Dermis microvascular lymphatic vessel endothelial cell (primary cell): ENCODE measurements at places on chromosomes 5 and 9.

DNA sequence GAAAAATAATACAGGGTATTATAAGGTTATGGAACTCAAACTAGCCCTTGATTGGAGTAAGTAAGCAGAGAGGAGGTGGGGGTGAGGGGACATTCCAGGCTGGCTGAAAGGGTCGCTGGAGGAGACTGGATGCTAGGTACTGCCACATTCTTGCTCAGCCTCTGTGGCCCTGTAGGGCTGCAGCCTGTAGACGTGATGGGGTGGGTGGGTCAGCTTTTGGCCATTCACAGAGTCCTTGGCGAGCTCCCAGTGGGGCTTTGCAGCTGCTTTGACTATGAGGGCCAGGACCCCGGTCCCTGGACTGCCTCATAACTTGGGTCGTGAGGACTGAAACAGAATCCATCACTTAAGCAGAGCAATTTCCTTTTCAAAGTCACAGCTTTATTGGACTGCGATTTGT lies 4.2 kb upstream of the GDNF start:
- no peak for DNase-seq

GRCh38 chr5:124546643-124547042 lies 199.8 kb downstream of the ZNF608 start:
- DNase-seq: peak; percentile 32

- DNase-seq: no peak
Observed at GRCh38 chr5:132204371-132205135, 23.1 kb downstream of the P4HA2 start.

GRCh38 chr9:26750162-26750561 lies 142.4 kb downstream of the CAAP1 start:
- DNase-seq: no peak

DNA sequence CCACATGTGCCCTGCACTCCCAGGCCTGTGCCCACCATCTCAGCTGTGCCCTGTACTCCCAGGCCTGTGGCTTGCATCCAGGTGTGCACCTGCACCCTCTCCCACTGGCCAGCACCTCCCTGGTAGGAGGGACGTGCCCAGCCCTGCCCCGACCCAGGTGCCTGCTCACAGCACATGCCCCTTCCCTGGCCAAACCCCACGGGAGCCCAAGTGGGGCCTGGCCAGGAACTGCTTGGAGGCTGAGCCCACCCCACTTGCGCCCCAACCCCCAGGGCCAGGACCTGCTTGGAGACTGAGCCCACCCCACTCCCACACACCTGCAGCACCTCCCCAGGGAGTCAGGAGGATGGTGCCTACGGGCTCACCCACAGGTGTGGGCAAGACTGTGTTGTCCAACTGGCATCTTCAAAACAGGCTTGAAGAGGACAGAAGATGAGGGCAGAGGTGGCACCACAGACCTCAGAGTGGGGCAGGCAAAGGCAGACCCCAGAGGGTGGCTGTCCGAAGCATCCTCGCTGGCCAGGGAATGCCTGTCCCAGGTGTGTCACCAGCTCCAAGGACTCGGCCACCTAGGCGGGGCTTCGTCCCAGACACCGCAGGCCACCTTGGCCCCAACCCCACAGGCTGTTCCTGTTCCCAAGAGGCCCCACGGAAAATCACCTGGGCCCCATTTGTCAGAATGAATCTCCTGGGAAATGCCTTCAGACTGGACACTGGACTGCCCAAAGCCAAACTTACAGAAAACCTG lies 10.8 kb downstream of the ZDHHC11B start:
- DNase-seq: no peak

DNA sequence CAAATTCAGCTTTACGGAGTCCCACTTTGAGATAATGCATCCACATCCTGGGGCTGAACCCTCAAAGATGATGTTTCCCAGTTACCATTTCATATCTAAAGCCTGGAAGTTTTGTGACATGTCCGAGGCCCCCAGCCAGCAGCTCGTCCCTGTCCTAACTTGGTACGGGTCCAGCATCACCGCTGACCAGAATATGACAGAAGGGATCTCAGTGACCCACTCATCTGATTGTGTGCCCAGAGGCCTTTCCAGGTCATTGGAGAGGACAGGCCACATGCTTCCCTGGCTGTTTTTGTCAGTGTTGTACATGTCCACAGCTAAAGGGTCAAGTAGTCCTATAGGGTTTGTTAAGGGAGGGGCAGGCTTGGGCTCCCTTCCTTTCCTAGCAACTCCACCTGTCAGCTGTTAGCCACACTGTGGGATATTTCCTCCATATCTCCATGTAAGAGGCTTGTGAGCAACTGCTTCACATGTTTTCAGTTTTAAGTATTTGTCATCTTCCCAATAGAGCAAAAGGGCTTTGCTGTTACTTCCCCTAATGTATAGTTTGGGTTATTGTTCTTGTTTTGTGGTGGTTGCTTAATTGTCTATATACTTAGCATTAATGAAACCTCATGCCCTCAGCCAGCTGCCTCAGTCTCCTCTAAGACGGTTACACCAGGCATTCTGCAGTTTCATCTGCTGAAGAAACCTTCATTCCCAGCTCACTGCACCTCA lies 33.4 kb downstream of the SECISBP2 start:
- no peak for DNase-seq

DNA sequence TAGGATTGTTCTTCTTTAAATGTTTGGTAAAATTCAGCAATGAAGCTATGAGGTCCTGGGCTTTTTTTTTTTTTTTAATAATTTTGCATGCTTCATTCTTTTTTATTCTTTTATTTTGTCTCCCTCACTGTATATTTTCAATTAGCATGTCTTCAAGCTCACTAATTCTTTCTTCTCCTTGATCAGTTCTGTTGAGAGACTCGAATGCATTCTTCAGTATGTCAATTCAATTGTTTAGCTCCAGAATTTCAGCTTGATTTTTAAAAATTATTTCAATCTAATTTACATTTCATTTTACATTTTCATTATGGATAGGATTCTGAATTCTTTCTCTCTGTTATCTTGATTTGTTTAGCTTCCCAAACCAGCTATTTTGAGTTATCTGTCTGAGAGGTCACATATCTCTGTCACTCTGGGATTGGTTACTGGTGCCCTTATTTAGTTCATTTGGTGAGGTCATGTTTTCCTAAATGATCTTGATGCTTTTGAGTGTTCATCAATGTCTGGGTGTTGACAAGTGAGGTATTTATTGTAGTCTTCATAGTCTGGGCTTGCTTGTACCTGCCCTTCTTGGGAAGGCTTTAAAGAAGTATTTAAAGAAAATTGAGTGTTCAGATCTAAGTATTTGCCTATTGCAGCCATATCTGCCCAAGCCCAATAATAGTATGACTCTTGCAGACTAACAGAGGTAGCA lies 9.1 kb downstream of the LURAP1L start:
- no peak for DNase-seq

DNA sequence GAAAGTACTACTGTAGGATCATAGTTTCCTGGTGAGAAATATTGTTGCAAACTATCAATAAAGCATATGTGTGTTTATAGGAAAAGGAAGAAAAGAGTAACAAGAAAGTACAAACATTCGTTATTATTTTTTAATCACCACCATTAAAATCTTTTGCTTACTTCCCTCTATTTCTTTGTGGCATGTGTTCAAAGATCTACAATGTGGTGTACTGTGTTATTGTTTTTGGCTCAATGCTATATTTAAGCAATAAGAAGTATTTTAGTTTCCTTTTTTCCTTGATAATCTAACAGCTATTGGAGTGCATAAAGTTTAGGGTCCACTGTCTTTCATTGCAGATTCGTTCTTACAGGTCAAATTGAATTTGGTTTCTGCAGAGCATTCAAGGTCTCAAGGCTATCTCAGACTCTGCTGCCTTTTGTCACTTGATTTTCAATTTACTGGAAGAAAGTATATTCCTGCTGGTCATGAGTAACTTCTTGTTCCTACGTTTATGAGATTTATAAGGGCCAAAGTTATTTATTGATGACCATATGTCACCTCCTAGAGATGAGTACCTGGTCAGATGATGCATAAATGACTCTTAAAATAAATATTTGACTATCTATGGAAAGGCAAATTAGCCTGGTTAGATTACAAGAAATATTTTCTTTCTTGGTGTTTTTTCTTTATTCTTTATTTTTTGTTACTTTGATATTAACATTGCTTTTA lies 323.0 kb downstream of the TMEM167A start:
- no peak for DNase-seq

DNA sequence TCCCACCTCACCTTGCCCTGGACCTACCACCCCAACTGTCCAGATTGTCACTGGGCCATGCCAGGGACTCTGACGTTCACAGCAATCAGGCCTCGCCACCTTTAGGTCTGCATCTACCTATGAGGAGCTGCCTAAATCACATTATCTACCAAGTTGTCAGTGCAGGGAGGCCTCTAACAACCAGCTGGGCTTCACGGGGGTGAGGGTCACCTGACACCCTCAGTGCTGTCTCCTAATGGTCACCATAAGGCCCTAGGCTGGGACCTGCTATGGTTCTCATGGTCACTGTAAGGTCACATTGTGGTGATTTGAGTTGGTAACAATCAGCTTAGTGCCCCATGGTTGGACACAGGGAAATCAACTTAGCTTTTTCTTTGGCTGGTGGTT lies 119.2 kb upstream of the CXCL14 start:
- no peak for DNase-seq

DNA sequence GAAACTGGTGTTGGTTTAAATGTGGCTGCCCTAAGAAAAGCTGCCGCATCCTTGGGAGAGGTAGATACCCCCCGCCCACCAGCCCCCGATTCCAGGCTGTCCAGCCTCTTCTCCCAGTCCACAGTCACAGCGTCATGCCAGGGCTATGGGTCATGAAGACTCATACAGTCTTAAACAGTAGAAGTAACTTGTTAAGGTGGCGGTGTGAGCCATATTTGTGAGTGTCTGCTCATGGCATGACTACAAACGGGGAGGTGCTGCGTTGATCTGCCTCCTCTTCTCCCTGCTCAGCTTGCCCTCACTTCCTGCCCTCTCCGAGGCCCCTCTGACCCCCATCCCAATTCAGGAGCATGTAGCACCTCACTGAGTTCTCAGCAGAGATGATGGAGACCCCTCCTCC lies 20.8 kb downstream of the FGD3 start:
- no peak for DNase-seq
